ENCODE measurements at places on chromosomes 3 and 15.

DNA sequence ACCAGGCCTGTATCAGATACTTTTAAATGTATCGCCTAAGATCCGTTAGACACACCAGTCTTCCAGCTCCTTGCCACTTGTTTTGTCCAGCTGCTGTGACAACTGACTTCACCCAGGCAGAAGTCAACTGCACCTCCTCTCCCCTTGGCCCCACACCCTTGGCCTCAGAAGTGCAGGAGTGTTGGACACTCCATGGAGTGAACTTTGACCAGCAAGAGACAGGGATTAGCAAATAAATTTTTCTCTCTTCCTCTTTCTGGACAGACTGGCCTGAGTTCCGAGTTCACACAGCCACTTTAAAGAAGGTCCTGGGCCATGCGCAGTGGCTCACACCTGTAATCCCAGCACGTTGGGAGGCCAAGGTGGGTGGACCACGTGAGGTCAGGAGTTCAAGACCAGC is 2.9 kb upstream of the CLN6 start:
- no peak for DNase-seq

DNA sequence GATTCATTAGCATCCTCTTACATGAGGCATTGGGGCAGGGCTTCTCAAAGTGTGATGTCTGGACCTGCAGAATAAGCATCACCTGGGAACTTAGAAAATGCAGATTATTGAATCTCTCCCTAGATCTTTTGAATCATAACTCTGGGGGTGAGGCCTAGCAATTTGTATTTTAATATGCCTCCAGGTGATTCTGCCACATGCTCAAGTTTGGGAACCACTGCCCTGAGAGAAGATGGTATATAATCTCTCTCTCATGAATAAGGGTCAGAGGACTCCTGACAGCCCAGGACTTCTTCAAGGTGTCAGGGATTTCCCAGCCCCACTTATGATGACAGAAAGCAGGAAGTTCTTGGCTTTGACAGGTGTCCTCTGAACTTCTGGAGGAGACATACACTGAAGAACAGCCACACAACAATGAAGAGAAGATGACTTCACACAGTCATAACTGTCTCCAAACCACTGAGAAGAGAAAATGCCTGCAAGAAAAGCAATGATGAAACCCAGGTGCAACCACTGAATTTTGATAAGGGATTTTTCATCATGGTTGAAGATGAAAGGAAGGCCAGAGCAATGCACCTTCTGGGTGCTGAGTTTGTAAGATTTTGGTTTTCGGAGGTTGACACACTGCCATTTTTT is 211.9 kb upstream of the MRPL3 start:
- DNase-seq, result no peak

DNA sequence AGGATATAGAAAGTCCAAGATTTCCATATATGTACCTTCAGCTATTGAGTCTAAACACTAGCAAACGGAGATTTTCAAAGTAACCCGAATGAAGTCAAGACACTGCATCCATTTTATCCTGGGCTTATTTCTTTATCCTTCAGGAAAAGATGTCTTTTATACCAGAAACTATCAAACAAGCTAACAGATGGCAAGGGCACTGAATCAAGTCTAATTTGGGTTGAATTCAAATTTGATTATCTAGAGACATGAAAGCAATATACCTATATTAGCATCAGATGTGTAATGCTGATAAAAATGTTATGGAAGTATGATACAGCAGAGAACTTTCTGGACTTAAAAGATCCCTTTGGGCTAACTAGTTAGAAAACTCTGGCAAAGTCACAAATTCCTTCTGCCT is 138.3 kb upstream of the TSPAN3 start:
- no peak for DNase-seq

DNA sequence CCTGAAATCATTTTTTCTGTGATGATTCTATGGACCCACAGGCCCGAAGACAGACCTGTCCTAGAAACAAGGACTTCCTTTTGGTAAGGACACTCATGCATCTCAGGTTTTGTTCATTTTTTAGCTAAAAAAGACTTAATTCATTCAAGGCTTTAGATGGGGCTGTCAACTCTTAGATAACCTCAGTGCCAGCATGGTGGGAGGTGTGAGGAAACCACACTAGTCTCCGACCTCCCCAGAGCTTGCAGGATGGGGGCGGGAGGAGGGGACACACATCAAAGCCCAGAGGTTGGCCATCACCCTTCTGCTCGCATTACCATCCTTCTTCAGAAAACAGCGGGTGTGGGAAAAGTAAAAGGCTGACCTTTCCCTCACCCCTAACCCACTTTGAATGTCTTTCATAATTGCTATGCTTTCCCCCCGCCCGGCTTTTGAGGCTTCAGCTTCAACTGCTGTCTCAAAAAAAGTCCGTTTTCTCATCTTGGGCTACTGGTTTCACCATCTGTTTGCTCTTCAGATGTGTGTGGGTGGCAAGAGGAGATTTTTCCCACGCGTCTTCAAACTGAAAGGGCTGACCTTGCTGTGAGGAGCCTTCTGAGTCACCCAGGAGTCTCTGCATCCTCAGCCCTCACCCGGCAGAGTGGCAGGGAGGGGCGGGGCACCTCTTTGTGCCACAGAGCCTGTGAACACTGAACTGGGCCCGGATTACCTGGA is 27.6 kb upstream of the CXCR6 start:
- DNase-seq, result peak; percentile 79

DNA sequence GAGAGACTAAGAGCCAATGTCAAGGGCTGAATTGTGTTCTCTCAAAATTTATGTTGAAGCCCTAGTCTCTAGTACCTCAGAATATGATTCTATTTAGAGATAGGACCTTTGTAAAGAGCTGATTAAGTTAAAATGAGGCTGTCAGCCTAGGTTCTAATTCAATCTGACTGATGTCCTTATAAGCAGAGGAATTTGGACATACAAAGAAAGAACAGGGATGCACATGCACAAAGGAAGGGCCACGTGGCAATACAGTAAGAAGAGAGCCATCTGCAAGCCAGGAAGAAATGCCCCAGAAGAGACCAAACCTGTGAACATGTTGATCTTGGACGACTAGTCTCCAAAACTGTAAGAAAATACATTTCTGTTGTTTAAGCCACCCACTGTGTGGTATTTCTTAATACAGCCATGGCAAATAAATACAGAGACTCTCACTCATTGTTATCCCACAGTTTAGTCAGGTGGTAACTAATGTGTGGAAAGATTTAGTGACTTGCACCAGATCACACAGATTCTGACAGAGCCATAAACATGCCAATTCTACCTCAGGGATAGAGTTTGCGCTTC is 652.2 kb downstream of the NAALADL2 start:
- no peak for DNase-seq

- DNase-seq, result no peak
Measured at GRCh38 chr3:71099997-71100719, 483.4 kb downstream of the FOXP1 start.

DNA sequence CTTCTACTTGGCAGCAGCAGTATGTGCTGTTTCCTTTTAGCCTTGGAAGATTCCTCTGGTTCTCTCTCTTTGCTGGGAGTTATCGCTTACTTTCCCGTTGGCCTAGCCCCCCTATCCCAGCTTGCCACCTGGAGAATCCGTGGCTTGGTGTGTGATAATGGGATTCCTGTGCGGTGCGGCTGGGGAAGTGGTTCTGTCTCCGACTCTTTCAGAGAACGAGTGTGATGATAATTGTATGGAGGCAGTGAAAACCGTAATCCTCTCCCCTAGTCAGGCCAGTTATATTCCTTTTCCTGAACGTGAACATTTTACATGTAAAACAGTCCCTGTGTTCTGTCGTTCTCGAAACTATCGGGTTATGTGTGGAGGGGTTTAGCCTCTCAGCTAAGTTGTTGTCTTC is 300.1 kb upstream of the C2CD4B start:
- peak; percentile 26 for DNase-seq

DNA sequence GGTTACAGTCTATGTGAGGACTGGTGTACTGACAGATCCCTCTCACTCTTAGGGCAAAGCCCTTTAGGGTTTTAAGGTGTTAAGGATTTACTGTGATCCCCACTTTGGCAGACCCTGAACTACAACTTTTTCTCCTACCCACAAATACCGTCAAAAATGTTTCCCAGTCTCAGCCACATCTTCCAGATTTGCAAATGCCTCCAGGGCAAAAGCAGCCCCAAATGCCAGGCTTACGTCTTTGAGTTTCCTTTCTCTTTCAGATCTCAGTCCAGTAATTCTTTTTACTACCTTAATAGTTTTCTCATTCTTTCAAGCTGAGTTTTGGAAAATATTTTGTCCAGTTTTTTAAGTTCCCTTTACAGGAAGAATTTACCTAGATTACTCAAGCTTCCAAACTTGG is 13.4 kb upstream of the ITGA11 start:
- no peak for DNase-seq

- no peak for DNase-seq
Measured at GRCh38 chr3:45412763-45413162, 24.4 kb downstream of the LARS2 start.

GRCh38 chr3:183306798-183307671 is 54.0 kb downstream of the B3GNT5 start:
- DNase-seq, result peak; percentile 6

DNA sequence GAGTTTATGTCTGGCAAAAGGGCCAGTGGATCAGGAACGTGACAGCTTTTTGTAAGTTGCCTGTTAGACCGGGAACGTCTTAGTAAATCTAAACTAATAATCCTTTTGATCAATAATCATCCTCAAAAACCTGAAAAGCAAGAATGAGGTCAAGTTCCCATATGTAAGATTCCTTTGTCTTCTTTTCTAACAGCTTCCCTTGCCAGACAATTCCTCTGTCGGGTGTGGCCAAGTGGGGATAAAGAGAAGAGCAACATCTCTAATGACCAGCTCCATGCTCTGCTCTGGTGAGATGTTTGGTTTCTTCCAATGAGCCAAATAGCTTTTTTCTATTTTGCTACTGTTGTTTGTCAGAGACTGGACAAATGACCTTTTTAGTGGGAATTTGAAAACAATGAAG is 19.8 kb downstream of the FANCD2OS start:
- DNase-seq, result no peak

DNA sequence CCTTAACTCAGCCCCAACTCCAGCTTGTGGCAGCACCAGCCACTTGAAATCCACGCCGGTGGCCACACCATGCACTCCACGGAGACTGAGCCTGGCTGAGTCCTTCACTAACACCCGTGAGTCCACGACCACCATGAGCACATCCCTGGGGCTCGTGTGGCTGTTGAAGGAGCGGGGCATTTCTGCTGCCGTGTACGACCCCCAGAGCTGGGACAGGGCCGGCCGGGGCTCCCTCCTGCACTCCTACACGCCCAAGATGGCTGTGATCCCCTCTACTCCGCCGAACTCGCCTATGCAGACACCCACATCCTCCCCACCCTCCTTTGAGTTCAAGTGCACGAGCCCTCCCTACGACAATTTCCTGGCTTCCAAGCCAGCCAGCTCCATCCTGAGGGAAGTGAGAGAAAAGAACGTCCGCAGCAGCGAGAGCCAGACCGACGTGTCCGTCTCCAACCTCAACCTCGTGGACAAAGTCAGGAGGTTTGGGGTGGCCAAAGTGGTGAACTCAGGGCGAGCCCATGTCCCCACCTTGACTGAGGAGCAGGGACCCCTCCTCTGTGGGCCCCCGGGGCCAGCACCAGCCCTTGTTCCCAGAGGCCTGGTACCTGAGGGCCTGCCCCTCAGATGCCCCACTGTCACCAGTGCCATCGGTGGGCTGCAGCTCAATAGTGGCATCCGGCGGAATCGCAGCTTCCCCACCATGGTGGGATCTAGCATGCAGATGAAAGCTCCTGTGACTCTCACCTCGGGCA is 42.9 kb downstream of the CCK start:
- DNase-seq, result no peak

DNA sequence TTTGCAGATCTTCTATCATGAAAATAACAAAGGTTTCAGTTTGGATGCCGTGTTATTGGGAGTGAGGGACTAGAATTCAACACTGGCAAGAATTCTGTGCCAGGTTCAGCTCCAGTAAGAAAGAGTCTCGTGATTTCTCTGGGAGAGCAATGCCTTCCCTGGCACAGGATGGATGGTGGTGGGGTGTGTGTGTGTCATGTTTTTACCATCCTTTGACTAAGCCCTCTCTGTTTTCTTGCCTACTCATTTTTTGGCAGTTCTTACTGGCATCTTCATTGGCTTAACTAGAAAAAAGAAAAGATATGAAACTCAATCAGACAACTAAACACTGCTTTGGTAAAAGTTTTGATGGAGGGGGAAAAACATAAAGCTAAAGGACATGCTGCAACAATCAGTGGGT is 86.6 kb downstream of the FMN1 start:
- no peak for DNase-seq

- no peak for DNase-seq
Measured at GRCh38 chr15:66747886-66748707, 46.1 kb downstream of the SMAD6 start.

DNA sequence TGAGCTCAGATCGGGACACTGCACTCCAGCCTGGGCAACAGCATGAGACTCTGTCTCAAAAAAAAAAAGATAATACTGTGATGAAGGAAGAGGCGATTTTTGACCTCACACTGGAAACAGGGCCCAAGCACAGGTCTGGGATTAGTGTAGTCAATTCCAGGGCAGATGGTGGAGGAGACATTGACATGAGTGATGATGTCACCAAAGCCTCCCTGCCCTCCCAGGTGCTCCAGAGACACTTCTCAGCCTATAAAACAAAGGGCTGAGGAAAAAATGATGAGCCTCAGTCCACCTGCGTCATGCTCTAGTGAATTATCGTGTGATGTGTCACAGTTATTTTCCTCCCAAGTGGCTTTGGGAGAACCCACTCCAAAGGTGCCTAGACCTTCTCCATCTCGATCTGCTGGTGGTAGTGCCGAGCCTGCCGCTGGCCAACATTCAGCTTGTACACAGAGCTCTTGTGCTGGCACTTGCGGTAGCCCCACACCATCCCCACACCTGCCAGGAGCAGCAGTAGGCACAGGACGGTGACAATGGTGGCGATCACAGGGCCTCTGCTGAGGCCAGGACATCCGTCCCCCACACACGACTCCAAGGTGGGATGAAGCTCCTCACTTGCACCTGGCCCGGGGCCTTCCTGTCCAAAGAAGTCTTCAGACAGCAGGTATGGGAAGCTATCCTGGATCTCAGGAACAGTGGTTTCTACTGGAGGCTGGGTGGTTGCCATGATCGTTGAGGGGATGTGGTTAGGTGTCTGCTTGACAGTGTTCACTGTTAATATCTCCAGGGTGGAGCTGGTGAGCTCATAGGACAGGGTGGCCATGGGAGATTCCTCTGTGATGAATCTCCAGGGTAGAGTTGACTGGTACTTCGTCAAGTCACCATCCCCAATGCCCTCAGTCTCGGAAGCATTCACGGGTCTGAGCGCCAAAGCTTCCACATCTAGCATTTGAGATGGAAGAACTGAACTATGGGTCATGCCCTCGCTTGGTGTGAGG is 38.8 kb downstream of the CRTAP start:
- no peak for DNase-seq

GRCh38 chr15:63418811-63419210 is 37.2 kb upstream of the CA12 start:
- no peak for DNase-seq

GRCh38 chr3:23161308-23161707 is 41.8 kb upstream of the UBE2E2 start:
- no peak for DNase-seq

DNA sequence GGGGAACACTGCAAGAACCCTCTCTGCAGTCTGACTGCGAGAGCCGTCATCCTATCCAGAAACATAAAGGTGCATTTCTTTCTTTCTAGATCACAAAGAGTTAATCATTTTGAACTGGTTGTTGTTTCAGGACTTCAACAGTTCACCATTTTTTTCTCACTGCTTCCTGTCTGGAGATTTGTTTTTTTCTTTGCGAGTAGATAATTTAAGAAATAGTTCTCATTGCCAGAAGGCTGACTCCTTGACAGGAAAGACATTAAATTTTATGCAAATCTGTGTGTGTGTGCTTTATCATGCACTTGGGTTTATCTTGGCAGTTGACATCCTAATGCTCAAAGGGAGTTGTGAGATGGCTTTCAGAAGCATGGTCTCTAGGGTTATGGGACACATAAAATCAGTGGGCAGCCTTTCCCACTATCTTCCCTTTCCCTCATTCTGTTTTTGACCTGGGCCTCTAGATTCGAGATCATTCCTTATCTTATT is 123.5 kb upstream of the TBL1XR1 start:
- DNase-seq, result peak; percentile 47

All from brain (organoid and tissue), 16 donors.